Activated CD4-positive, alpha-beta T cell treated with anti-CD3 and anti-CD28 coated beads, Interleukin-2, amount 50 U/mL, for 4 hours (primary cell): ENCODE measurements at places on chromosomes 4 and X.

DNA sequence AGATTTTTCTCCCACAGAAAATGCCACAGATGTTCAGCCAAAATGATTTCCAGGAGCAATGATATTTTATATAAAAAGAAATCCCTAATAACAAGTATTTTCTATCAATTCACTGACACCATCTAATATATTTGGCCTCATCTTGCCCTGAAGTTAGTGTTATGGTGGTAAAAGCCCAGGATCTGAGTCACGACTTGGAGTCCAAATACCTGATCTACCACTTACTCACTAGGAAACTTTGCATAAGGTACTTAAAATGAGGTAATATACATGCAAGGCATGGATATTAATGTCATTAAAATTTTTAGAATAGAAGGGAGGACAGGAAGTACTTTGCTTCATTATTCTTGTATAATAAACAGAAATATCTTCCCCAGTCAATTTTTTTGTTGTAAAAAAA lies 16.3 kb downstream of the PPP3CA start:
- DNase-seq: no peak

DNA sequence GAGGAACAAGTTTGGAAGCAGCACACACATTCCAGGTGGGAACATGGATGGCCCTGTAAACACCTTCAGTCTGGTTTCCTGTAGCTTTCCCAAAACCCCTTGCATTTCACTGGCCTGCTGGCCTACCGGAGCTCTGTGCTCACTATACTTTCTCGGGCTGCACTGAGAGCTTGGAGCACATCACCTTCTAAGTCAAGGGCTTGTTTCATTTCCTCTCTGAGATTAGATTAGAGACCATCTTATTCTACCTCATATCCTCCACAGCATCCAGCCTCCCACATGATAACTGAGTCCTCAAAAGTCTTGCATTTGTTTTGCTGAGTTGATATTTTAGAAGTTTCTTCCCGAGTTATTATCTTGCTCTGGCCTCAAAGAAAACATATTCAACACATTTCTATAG lies 147.7 kb downstream of the RASL11B start:
- no peak for DNase-seq

DNA sequence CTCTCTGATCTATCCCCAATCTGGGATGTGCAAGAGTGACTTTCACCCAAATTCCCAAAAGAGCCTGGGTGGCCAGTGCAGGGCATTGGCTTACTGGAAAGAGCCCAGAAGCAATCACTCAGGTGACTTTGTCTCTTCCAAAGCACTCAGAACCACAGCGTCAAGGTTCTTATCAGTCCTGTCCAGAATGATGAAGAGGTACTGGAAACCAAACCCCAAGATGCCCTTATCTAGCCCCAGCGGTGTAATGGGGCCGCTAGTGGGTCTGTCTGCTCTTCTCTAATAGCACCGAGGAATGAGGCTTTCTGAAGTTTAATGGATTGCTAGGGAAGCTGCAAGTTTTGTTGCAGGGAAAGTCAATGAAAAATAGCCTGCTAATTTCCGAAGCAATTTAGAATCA lies 21.6 kb downstream of the CLNK start:
- no peak for DNase-seq

GRCh38 chr4:112818594-112818965 lies 181.6 kb downstream of the LARP7 start:
- DNase-seq: no peak
